Ovary (tissue), 10 donors: ENCODE measurements at places on chromosomes 5 and 9. TPM values are rescaled to one million over a fixed set of nuclear protein-coding genes. Genes with fewer than 3 reads are reported as not detected.

The TMEM215 gene
- total RNA-seq: not detected

The EPB41L4A gene
- total RNA-seq: 12.2 TPM

The PCDHGA3 gene
- 5.4 TPM for total RNA-seq

The ZDHHC11 gene
- 7.0 TPM for total RNA-seq

DNA sequence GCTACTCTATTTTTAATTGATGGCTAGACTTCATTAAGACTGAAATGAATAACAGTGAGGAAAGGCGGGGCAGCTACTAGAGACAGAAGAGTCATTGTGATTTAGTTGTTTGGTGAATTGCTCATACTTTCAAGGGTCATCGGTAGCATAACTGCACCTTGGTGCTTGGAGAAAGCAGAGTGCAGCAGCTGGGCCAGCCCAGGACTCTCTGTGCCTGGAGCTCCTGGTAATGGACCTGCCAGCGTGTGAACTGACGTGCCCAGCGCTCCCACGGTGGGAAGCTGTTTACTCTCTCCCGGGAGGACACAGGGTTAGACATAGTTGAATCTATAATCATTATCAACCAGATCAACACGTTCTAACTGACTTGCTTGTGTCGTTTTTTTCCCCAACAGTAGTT, 42.9 kb downstream of the LURAP1L start:
- no peak overlapping the region for H3K4me3 ChIP-seq
- H3K4me1 ChIP-seq: peaks cover 3% of the 10 kb centered on the region
- H3K36me3 ChIP-seq: no peaks in the 10 kb centered on the region
- no peaks in the 10 kb centered on the region for H3K27me3 ChIP-seq
- no peak for DNase-seq

DNA sequence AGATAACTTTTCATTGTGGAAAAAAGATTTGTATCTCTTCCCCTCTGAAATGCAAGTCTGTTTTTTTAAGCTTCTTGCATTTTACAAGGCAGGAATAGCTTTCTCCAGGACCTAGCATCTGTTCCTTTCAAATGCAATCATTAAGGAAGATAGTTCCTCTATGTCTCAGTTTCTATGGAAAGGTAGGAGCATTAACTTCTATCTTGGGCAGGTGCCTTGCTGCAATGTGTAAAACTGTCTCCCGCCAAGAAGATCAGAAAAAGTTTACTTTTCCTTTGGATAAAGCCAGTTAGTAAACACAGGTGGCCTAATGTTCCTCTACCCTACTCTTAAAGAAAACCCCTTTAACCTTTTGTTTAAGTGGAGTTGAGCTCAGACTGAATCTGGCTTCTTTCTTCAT, 560.6 kb upstream of the CYLC2 start:
- no peaks in the 10 kb centered on the region for H3K4me1 ChIP-seq
- no peaks in the 10 kb centered on the region for H3K36me3 ChIP-seq
- H3K4me3 ChIP-seq: no peak overlapping the region
- DNase-seq: no peak
- H3K27ac ChIP-seq: no peak overlapping the region
- H3K27me3 ChIP-seq: no peaks in the 10 kb centered on the region

DNA sequence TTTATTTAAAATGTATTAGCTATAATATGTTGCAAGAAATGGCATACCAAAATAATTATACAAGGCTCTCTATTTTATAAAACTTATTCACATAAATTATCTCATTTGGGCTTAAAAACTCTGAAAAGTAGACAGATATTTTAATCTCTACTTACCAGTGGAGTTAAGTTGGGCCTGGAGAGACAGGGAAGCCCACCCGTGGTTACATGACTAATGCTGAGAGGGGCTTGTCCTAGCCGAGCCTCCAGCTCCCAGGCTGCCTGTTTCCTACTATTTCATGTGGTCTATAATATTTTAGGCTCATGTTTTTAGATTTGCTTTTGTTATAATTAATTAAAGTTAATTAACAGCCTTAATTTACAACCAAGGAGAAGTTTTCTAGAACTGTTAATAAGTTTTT, 20.9 kb upstream of the ASPN start:
- H3K27me3 ChIP-seq: no peaks in the 10 kb centered on the region
- H3K4me3 ChIP-seq: no peak overlapping the region
- DNase-seq: no peak

GRCh38 chr5:60535198-60535597, 164.8 kb downstream of the DEPDC1B start:
- no peak overlapping the region for H3K27ac ChIP-seq
- DNase-seq: no peak
- no peaks in the 10 kb centered on the region for H3K27me3 ChIP-seq
- H3K4me3 ChIP-seq: no peak overlapping the region
- H3K4me1 ChIP-seq: peaks cover 6% of the 10 kb centered on the region
- no peaks in the 10 kb centered on the region for H3K36me3 ChIP-seq

- DNase-seq: no peak
- no peaks in the 10 kb centered on the region for H3K36me3 ChIP-seq
- H3K27me3 ChIP-seq: no peaks in the 10 kb centered on the region
- no peak overlapping the region for H3K4me3 ChIP-seq
- no peak overlapping the region for H3K27ac ChIP-seq
Observed at GRCh38 chr5:17132444-17133083, 84.9 kb upstream of the BASP1 start.

GRCh38 chr5:16669776-16670175, 53.0 kb upstream of the RETREG1 start:
- no peaks in the 10 kb centered on the region for H3K27me3 ChIP-seq
- peaks cover 14% of the 10 kb centered on the region for H3K4me1 ChIP-seq
- no peak for DNase-seq
- H3K27ac ChIP-seq: no peak overlapping the region
- no peak overlapping the region for H3K4me3 ChIP-seq

- no peak overlapping the region for H3K27ac ChIP-seq
- H3K36me3 ChIP-seq: no peaks in the 10 kb centered on the region
- H3K4me1 ChIP-seq: no peaks in the 10 kb centered on the region
Observed at GRCh38 chr9:22238809-22239684, 207.6 kb upstream of the DMRTA1 start.

GRCh38 chr9:22117511-22118384, 108.6 kb upstream of the CDKN2B start:
- H3K4me1 ChIP-seq: no peaks in the 10 kb centered on the region
- H3K4me3 ChIP-seq: no peak overlapping the region
- H3K36me3 ChIP-seq: no peaks in the 10 kb centered on the region
